ENCODE measurements at places on chromosomes 3 and 15. TPM values are rescaled to one million over a fixed set of nuclear protein-coding genes. Genes with fewer than 3 reads are reported as not detected.

- H3K4me3 ChIP-seq = peak overlapping the region; percentile 84
- peaks cover 3% of the 10 kb centered on the region for H3K4me1 ChIP-seq
- H3K27ac ChIP-seq = peak overlapping the region; percentile 56
- H3K36me3 ChIP-seq = peaks cover 1% of the 10 kb centered on the region
- DNase-seq = peak; percentile 35
- no peaks in the 10 kb centered on the region for H3K27me3 ChIP-seq
Observed at GRCh38 chr3:196499807-196500524, 3.6 kb downstream of the RNF168 start.

GRCh38 chr3:175070946-175071345, 211.8 kb downstream of the NAALADL2 start:
- H3K27ac ChIP-seq = no peak overlapping the region
- H3K4me3 ChIP-seq = no peak overlapping the region
- H3K36me3 ChIP-seq = no peaks in the 10 kb centered on the region
- no peaks in the 10 kb centered on the region for H3K27me3 ChIP-seq
- no peaks in the 10 kb centered on the region for H3K4me1 ChIP-seq
- no peak for DNase-seq

GRCh38 chr3:17292556-17292955, 407.8 kb downstream of the PLCL2 start:
- H3K27me3 ChIP-seq = no peaks in the 10 kb centered on the region
- no peak overlapping the region for H3K4me3 ChIP-seq
- peak; percentile 40 for DNase-seq

The WNT5A gene
- total RNA-seq = 117 TPM

The RBP2 gene
- total RNA-seq = not detected

DNA sequence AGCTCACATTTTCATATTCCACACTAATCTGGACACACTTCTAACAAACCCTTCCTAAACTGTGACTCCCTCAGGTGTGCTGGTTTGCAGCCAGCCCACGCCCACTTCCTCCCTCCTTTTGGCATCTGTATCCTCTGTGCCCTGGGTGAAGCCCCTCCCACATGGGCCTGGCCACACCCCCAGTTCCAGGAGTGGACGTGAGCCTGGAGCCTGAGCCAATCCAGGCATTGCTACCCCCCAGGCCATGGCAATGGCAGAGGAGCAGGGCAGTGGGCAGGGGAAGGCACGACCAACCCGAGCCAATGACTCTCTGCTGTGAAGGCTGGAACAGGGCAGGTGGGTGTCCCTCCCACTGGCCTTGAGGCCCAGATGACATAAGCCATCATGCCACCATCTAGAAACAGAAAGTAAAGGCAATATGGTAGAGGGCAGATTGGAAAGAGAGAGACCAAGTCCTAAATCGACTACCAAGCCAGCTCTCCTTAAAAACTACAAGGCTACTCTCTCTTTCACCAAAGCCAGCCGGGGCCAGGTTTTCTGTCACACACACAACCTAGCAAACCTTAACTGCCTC, 18.6 kb downstream of the FAM174B start:
- no peaks in the 10 kb centered on the region for H3K27me3 ChIP-seq
- H3K27ac ChIP-seq = no peak overlapping the region
- no peaks in the 10 kb centered on the region for H3K4me1 ChIP-seq
- H3K36me3 ChIP-seq = no peaks in the 10 kb centered on the region

The BTBD1 gene
- 105 TPM for total RNA-seq

- H3K36me3 ChIP-seq = no peaks in the 10 kb centered on the region
- no peak overlapping the region for H3K27ac ChIP-seq
- H3K27me3 ChIP-seq = no peaks in the 10 kb centered on the region
- no peaks in the 10 kb centered on the region for H3K4me1 ChIP-seq
Observed at GRCh38 chr3:31370681-31371080, 162.0 kb upstream of the STT3B start.

DNA sequence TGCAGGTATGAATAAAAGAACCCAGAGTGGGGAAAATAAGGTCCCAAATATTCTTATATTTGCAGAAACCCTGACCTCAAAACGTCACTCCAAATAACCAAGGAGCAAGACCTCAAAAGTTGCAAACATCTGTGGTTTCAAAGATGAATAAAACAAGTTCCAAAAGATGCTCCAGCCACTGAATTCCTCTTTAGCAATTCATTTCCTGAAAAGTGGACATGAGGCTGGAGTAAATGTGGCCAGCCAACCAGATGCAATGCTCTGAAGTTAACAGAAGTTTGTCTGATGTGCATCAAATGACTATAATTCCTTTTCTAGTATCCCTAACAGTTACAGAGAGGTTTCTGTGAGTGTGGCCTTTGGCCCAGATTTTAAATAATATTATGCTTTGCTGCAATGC, 71.2 kb upstream of the WNT5A start:
- DNase-seq = no peak
- H3K27ac ChIP-seq = no peak overlapping the region
- no peaks in the 10 kb centered on the region for H3K36me3 ChIP-seq
- no peaks in the 10 kb centered on the region for H3K4me1 ChIP-seq

GRCh38 chr15:94312946-94313345, 81.6 kb downstream of the MCTP2 start:
- no peaks in the 10 kb centered on the region for H3K27me3 ChIP-seq
- no peaks in the 10 kb centered on the region for H3K36me3 ChIP-seq
- no peaks in the 10 kb centered on the region for H3K4me1 ChIP-seq
- peak; percentile 29 for DNase-seq
- no peak overlapping the region for H3K27ac ChIP-seq

- no peaks in the 10 kb centered on the region for H3K27me3 ChIP-seq
- no peaks in the 10 kb centered on the region for H3K4me1 ChIP-seq
- no peak overlapping the region for H3K27ac ChIP-seq
- H3K4me3 ChIP-seq = no peak overlapping the region
- H3K36me3 ChIP-seq = no peaks in the 10 kb centered on the region
Observed at GRCh38 chr3:19103510-19103909, 44.8 kb upstream of the KCNH8 start.

DNA sequence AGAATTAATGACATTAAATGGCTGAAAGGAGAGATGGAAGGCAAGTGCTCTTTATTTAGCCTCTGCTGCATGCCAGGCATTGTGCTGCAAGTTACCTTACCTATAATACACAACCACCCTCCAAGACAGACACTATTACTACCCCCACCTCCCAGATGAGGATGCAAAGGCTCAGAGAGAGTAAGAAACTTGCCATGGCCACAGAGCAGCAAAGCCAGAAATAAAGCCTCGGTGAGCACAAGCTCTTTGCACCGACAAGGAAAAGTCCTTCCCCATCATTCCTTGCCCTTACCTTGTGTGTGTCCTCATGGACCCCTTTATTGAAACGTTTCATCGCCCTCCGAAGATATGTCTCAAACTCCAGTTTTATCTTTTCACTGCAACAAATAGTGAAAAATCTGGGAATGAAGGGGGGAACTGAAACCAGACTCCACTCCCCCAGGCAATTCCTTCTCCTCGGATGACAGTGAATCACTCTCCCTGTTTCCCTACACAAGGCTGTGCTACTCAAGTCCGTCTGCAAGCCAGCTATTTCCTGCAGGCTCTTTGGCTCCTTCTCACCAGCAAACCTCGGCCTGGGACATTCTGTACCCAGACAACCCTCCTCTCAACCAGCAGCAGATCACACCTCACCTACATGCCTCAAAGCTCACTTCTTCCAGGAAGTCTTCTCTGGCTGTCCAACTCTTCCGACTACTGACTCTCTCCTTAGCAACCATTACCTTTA, 11.4 kb downstream of the XPC start:
- H3K4me3 ChIP-seq = no peak overlapping the region
- H3K4me1 ChIP-seq = peaks cover 2% of the 10 kb centered on the region
- no peaks in the 10 kb centered on the region for H3K27me3 ChIP-seq
- no peak for DNase-seq
- H3K27ac ChIP-seq = no peak overlapping the region
- H3K36me3 ChIP-seq = peaks cover 29% of the 10 kb centered on the region

DNA sequence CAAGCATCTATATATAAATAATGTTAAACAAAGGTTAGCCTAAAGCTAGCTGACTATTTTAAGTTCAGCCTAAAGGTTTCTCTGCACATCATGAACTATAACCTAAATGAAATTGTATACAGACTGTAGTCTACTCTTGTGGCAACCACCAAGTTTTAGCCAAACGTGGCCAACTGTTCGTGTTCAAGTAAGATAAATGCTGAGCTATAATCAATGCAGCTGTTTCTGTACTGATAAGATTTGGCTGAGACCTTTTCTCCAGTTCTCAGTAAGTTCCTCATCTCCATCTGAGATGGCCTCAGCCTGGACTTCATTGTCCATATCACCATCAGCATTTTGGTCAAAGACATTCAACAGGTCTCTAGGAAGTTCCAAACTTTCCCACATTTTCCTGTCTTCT, 43.7 kb upstream of the IGSF10 start:
- no peak overlapping the region for H3K4me3 ChIP-seq
- DNase-seq = no peak
- no peak overlapping the region for H3K27ac ChIP-seq

GRCh38 chr15:72783004-72783639, 436 bp downstream of the ADPGK start:
- peak overlapping the region; percentile 85 for H3K4me3 ChIP-seq
- no peaks in the 10 kb centered on the region for H3K27me3 ChIP-seq
- H3K27ac ChIP-seq = peak overlapping the region; percentile 91
- no peaks in the 10 kb centered on the region for H3K36me3 ChIP-seq
- no peak for DNase-seq
- H3K4me1 ChIP-seq = peaks cover 8% of the 10 kb centered on the region

DNA sequence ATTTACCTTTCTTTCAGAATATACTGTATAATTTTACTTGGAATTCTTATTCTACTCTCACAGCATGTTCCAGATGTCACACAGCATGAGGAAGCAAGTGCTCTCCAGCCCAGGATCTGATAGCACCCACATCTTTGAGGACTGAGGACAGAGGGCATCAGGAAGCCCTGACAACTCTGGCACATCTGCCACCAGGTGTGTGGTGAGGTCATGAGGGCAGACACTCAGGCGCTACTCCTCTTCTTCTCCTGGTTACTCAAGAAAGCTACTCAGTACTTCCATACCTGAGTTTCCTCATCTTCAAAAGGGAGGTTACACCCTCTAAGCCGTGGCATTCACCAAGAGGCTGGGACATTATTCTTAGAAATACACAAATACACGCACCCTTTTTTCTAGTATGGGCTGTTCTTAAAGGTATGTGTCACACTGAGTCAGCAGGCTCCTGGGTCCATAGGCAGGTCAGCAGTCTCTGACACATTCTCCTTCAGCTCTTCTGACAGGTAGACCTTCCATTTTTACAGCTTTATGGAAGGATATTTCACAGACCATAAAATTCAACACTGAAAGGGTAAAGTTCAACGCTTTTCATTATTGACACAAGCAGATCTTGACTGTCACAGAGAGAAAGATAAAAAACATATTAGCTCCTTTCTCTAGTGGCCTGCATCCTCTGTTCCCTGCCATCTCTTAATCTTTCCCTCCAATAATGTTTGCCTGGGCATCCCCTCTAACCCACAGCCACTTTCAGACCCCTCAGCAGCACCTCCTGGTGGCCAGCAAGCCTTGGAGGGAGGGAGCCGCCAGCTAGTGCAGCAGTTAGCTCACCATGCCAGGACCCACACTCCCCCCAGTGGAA, 103.2 kb upstream of the TJP1 start:
- H3K27ac ChIP-seq = no peak overlapping the region
- H3K4me1 ChIP-seq = peaks cover 8% of the 10 kb centered on the region
- no peak overlapping the region for H3K4me3 ChIP-seq
- DNase-seq = peak; percentile 79
- no peaks in the 10 kb centered on the region for H3K36me3 ChIP-seq

GRCh38 chr3:59464187-59464586, 414.4 kb upstream of the CFAP20DC start:
- no peaks in the 10 kb centered on the region for H3K4me1 ChIP-seq
- H3K4me3 ChIP-seq = no peak overlapping the region
- H3K36me3 ChIP-seq = no peaks in the 10 kb centered on the region
- DNase-seq = no peak

The NDN gene
- 47.7 TPM for total RNA-seq

The TP53BP1 gene
- total RNA-seq = 132 TPM

DNA sequence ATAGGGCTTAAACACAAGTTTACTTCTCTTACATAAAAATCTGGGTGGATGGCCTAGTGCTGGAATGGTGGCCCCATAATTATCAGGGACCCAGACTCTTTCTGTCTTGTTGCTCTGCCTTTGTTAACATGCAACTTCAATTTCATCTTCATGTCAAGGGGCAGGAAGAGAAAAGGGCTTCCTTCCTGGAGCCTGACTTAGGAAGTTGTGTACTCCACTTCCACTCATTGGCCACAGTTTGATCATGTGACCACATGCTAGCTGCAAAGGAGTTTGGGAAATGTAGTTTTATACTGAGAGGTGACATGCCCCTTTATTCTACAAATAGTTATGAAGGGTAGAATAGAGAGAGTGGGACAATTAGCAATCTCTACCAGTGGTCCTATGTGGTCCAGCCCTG, 39.3 kb downstream of the RHCG start:
- no peaks in the 10 kb centered on the region for H3K4me1 ChIP-seq
- H3K4me3 ChIP-seq = no peak overlapping the region
- no peaks in the 10 kb centered on the region for H3K36me3 ChIP-seq
- no peak overlapping the region for H3K27ac ChIP-seq
- no peaks in the 10 kb centered on the region for H3K27me3 ChIP-seq

- H3K27me3 ChIP-seq = no peaks in the 10 kb centered on the region
- H3K36me3 ChIP-seq = no peaks in the 10 kb centered on the region
- no peak overlapping the region for H3K4me3 ChIP-seq
- no peak for DNase-seq
Observed at GRCh38 chr3:160100610-160101009, 112.0 kb downstream of the IL12A start.

DNA sequence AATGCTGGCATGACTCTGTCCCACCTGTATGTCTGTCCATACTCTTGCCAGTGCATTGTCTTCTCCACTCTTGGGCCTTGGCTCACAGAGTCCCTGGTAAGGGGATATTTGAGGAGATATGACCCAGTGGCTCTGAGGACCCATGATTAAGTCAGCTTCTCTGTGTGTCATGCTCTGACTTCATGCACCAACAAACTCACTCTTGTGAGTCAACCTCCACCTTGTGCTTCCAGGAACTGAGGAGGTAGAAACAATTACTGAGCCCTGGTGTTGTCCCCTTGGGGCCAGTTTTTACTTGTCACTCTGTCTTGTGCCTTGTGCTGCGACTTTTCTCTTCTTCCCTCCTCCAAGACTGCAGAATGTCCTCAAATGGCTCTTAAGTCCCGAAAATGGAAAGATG, 127.1 kb downstream of the ABHD5 start:
- H3K27ac ChIP-seq = no peak overlapping the region
- H3K27me3 ChIP-seq = no peaks in the 10 kb centered on the region
- DNase-seq = no peak
- no peaks in the 10 kb centered on the region for H3K4me1 ChIP-seq
- no peaks in the 10 kb centered on the region for H3K36me3 ChIP-seq

GRCh38 chr15:39462691-39463090, 118.2 kb upstream of the THBS1 start:
- peaks cover 15% of the 10 kb centered on the region for H3K4me1 ChIP-seq
- no peaks in the 10 kb centered on the region for H3K27me3 ChIP-seq
- H3K27ac ChIP-seq = no peak overlapping the region
- peak; percentile 86 for DNase-seq
- no peaks in the 10 kb centered on the region for H3K36me3 ChIP-seq

The HYAL1 gene
- 1.8 TPM for total RNA-seq

The KBTBD13 gene
- not detected for total RNA-seq

DNA sequence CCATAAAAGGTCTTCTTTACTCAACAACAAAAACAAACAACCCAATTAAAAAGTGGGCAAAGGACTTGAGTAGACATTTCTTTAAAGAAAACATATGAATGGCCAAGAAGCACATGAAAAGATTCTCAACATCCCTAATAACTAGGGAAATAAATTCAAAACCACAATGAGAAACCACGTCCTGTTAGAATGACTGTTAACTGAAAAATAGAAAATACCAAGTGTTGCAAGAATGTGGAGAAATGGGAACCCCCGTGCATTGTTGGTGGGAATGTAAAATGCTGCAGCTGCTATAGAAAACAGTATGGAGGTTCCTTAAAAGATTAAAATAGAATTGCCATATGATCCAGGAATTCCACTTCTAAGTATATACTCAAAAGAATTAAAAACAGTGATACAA, 34.8 kb downstream of the NMNAT3 start:
- no peaks in the 10 kb centered on the region for H3K27me3 ChIP-seq
- H3K4me1 ChIP-seq = no peaks in the 10 kb centered on the region
- no peak overlapping the region for H3K4me3 ChIP-seq
- DNase-seq = no peak
